ENCODE measurements at places on chromosomes 5 and 9. TPM values are rescaled to one million over a fixed set of nuclear protein-coding genes. Genes with fewer than 3 reads are reported as not detected.

- DNase-seq: no peak
These were observed 443.8 kb downstream of the BNC2 start for GRCh38 chr9:16426716-16427115.

- peak; percentile 64 for DNase-seq
These were observed 28.7 kb downstream of the NEK6 start for GRCh38 chr9:124286292-124286931.

- DNase-seq: no peak
These were observed 611.7 kb upstream of the FTMT start for GRCh38 chr5:121239951-121240350.

GRCh38 chr9:110590816-110591215, 11.3 kb upstream of the SVEP1 start:
- DNase-seq: no peak

Gene NEURL1B
- total RNA-seq: 0.79 TPM

Gene GABRB2
- total RNA-seq: not detected
